ENCODE measurements at places on chromosomes 2 and 18. TPM values are rescaled to one million over a fixed set of nuclear protein-coding genes. Genes with fewer than 3 reads are reported as not detected.

DNA sequence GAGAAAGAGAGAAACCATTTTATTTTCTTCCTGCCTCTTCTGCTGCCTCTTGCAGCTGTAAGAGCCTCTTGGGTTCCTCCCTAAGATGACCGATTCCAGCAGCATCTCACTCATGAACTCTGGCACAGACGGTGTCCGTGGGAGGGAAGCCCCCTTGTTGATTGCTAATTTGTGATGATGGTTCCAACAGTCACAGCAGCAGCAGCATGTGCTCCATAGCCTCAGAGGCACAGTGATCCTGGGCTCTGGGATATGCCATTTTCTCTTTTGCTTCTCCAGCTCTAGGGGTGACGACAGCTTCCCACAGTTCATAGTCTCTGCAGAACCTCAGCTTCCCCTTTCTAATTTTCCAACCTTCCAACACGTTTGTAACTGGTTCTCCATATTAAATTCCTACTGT, 324.2 kb upstream of the HS6ST1 start:
- DNase-seq, result no peak

HEATR5B gene
- 11.5 TPM for polyA plus RNA-seq

DNA sequence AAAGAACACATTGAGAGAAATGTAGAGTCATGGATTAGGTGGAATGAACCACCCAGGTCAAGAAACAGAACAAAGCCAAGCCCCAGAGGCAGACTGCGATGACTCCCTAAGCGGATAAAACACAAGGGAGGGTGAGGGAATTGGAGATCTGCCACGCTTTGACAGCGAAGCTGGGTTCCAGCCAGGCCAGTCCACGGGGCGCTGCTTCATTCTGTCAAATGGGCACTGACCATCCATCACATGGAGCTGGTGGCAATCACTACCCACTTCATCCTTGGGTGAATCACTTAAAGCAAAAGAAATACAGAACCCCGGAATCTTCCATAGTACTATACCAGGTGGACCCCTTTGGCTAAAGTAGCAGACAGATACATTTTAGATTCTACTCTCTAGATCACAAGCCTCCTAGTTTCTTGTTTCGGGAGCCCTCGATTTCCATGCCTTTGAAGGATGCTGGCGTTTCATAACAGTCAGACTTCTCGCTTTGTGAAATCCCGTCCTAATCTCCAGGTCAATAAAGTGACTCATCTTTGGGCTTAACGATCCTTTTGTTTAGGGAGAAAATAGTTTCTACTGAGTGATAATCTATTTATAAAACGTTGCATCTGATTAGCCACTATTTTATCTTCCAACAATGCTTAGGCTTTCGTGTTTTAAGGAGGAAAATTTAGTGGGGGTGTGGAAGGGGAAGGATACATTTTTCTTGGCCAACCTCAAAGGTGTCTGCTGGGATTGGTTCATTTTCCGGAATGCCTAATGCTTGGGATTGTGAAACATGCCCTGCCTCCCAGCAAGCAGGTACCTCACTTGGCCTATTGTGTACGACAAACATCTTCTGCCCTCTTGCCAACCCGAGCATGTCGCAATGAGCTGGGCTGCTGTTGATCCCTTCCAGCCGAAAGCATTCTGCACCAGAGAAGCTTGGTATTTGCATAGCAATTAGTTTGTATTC, 44.1 kb upstream of the HDAC4 start:
- DNase-seq, result peak; percentile 73

SLC9A4 gene
- polyA plus RNA-seq, result not detected

ALLC gene
- polyA plus RNA-seq, result not detected

PLCD4 gene
- polyA plus RNA-seq, result 4.1 TPM

GRCh38 chr2:15511686-15512085, 49.4 kb downstream of the NBAS start:
- no peak for DNase-seq

DSC2 gene
- polyA plus RNA-seq, result not detected

All from fibroblast of lung (primary cell).